Activated CD4-positive, alpha-beta memory T cell treated with anti-CD3 and anti-CD28 coated beads, Interleukin-2, amount 10 ng/mL, durations not matched to agents 7 days and 5 days (primary cell): ENCODE measurements at places on chromosomes 6 and 20. TPM values are rescaled to one million over a fixed set of nuclear protein-coding genes. Genes with fewer than 3 reads are reported as not detected.

- H3K27me3 ChIP-seq = no peaks in the 10 kb centered on the region
- H3K4me3 ChIP-seq = no peak overlapping the region
- H3K36me3 ChIP-seq = no peaks in the 10 kb centered on the region
- no peaks in the 10 kb centered on the region for H3K4me1 ChIP-seq
- no peak for DNase-seq
Observed at GRCh38 chr6:78243519-78243918, 590.7 kb downstream of the MEI4 start.

DNA sequence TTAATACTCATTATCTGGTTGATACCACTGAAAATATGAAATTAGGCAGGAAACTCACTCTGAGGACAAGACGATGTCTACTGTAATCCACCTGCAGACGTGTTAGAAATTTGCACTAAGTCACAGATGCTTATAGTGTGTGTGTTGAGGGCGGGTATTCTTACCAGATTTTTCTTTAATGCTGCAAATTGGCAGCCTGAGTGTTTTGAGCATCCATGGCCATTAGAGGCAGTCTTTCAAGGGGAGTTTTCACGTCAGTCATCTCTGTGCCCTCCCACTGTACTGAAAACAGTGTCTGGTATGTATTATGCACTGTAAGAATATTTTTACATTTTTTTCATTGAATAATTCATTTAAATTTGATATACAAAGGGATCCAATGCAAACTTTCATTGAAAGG, 266.5 kb upstream of the QKI start:
- H3K27ac ChIP-seq = no peak overlapping the region
- no peak overlapping the region for H3K4me3 ChIP-seq
- H3K36me3 ChIP-seq = no peaks in the 10 kb centered on the region
- no peaks in the 10 kb centered on the region for H3K4me1 ChIP-seq

- H3K27me3 ChIP-seq = peaks cover 22% of the 10 kb centered on the region
- H3K27ac ChIP-seq = no peak overlapping the region
- H3K4me3 ChIP-seq = no peak overlapping the region
- peaks cover 14% of the 10 kb centered on the region for H3K4me1 ChIP-seq
- H3K36me3 ChIP-seq = no peaks in the 10 kb centered on the region
Observed at GRCh38 chr20:21569586-21569985, 55.7 kb upstream of the NKX2-2 start.

DNA sequence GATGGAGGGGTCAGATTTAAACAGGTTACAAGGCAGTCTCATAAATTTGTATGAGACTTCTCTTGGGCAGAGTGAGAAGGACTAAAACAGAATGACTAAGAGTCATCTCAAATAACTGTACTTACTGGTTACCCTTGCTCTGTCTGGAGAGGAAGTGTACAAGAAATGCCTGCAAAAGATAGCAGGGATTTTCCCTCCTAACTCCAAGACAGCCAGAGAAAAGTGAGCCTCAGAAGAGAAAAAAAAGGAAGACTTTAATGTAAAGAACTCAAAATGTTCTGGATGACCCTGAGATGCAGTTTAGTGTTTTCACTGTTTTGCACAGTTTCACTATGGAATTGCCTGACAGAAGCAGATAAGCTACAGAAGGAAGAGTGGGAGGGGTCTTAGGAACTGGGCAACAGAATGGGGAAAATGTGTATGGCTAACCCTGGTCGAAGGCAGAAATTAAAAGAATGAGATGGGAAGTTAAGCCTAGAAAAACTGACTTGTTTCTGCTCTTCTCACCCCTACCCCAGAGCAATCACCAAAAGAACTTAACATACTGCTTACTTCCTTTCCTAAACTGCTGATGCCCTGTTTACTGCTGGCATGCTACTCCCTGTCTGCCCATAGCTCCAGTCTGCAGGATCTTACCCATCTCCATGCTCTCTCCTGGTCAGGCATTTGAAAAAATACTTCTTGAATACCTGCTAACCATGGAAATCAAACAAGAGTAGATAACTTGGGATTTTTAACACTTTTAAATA, 98.1 kb upstream of the MARCKS start:
- peaks cover 2% of the 10 kb centered on the region for H3K4me1 ChIP-seq
- H3K4me3 ChIP-seq = no peak overlapping the region
- no peaks in the 10 kb centered on the region for H3K36me3 ChIP-seq
- no peak for DNase-seq

The IMPG1 gene
- not detected for total RNA-seq
